ENCODE measurements at places on chromosomes 4 and X.

- no peak for ATAC-seq
Measured at GRCh38 chr4:158796370-158797140, 27.7 kb downstream of the FNIP2 start.

DNA sequence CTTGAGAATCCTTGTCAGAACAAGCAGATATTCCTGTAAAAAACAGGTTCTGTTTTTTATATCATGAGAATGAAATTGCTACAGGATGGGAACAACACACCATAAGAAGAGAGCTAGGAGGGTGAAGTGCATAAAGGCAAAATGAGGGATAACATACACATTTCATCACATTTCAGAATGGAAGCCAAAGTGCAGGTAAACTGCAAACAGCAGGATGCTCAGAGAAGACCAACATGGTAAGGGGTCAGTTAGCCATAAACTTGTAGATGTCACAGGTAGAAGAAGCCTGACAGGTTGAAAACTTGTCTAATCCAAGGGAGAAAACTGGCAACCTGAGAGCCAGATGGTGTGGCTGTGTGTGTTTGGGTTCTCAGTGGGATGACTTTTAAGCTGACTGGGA lies 88.9 kb upstream of the FAT1 start:
- ATAC-seq = no peak

GRCh38 chrX:130393451-130394074 lies 8.1 kb upstream of the GPR119 start:
- peak; percentile 99 for ATAC-seq

DNA sequence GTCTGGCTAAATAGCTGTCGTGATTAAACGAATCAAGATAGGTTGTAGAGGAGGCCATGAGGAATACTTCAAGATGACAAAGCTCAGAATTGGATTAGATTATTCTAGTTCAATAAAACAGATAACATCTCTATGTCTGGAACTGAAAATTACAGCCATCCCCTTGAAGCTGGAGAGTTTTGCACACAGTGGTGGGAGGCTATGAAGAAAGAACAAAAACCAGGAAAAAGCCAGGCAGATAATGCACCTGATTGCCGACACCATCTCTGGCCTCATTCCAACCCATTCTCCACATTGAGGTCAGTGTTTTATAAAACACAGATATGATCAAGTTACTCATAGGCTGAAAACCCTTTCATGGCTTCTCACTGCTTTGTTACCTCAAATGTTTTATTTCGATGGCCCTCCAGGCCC lies 188.3 kb downstream of the RASL11B start:
- ATAC-seq = peak; percentile 91

DNA sequence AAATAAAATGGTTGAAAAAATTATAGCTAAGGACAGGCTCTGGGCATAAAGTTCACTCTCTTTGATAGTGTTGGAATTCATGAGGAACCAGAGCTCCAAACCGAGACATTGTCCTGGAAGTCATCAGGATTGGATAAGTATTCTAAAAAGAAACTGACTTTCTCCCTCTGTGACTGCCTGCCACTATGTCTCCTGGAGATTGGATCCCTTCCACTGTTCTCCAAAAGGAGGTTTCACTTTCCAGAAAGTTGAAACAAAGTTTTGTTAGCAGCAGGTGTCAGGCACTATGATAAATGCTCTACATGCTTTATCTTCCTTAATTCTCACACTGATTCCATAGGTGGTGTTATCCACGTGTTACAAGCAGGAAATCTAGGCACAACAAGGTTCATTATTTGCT lies 16.8 kb downstream of the BANK1 start:
- ATAC-seq = no peak

GRCh38 chr4:142065086-142065647 lies 428.8 kb downstream of the IL15 start:
- ATAC-seq = no peak
